ENCODE measurements at places on chromosomes 11 and 22. TPM values are rescaled to one million over a fixed set of nuclear protein-coding genes. Genes with fewer than 3 reads are reported as not detected.

DNA sequence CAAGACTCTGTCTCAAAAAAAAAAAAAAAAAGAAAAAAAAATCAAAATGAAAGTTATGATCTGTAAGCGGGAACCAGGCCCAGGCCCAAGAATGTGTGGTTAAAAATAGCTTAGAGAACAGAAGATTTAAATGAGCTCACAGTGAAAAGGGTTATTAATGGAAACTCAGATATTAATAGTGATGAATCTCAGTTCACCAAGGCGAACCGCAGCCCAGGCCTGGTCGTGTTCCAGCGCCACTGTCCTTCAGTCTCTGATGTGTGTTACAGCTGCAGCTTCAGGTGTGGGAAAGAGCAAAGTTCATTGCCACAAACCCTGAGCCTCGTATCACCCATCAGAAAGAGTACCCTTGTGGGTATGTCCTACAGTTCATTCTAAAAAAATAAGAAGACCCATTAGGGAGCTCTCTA lies 107.1 kb downstream of the GAB2 start:
- DNase-seq = no peak

GRCh38 chr11:114109206-114110090 lies 49.9 kb downstream of the ZBTB16 start:
- DNase-seq = no peak

- no peak for DNase-seq
Measured at GRCh38 chr22:19592464-19592863, 68.3 kb upstream of the CLDN5 start.

GRCh38 chr11:2525166-2525861 lies 80.5 kb downstream of the KCNQ1 start:
- DNase-seq = peak; percentile 7

GRCh38 chr22:22712666-22713365 lies 68.4 kb downstream of the GGTLC2 start:
- DNase-seq = no peak

GRCh38 chr11:116515664-116516184 lies 257.1 kb downstream of the BUD13 start:
- DNase-seq = no peak

- peak; percentile 54 for DNase-seq
Measured at GRCh38 chr11:72970557-72971118, 156.4 kb downstream of the ATG16L2 start.

DNA sequence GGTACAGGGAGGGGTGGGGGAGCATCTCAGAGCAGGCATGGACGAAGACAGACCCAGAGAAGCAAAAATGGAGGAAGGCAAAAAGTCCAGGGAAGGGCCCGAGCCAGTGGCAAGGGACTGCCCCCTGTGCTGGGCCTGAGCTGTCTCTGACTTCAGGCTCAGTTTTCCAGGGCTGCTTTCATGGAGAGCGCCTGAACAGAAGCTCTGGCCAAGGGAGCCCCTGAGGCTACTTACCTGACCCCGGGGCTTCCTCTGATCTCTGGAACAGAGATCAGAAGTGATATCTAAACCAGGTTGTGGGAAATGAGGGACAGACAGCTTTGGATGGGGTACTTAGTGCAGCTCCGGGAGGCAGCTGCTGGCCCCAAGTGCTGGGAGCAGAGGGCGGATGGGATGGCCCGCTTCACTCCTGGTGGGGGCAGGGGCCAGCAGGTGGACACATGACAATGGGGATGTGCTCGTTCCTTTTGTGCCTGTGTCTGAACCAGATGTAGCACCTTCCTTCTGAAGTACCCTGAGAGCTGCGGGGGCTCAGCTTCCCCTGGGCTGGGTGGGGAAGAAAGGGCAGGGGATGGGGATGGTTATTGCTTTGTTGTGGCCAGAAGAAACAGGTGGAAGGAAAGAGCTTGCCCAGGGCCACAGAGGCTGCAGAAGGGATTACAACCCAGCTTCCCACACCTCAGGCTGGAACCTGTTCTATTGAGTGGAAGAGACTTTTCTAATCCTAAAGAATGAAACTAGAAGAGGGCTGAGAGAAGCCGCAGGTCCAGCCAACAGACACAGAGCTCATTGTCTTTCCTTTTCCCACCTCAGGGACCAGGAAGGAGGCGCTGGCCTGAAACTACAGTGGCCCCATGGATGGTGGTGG lies 5.7 kb downstream of the LRRC10B start:
- DNase-seq = no peak

- no peak for DNase-seq
Measured at GRCh38 chr11:118856314-118856713, 27.4 kb upstream of the CXCR5 start.

- DNase-seq = no peak
Measured at GRCh38 chr11:75578977-75579376, 16.9 kb downstream of the SERPINH1 start.

GRCh38 chr22:24002851-24003250 lies 2.4 kb downstream of the GSTT4 start:
- no peak for DNase-seq

GRCh38 chr11:35426351-35426750 lies 7.0 kb upstream of the SLC1A2 start:
- no peak for DNase-seq

- no peak for DNase-seq
Measured at GRCh38 chr11:61538636-61538961, 30.1 kb downstream of the LRRC10B start.

GRCh38 chr22:33985506-33985905 lies 65.2 kb upstream of the LARGE1 start:
- no peak for DNase-seq

GRCh38 chr11:118917481-118918127 lies 8.1 kb downstream of the BCL9L start:
- peak; percentile 81 for DNase-seq

GRCh38 chr11:46342239-46342638 lies 5.0 kb upstream of the DGKZ start:
- no peak for DNase-seq

DNA sequence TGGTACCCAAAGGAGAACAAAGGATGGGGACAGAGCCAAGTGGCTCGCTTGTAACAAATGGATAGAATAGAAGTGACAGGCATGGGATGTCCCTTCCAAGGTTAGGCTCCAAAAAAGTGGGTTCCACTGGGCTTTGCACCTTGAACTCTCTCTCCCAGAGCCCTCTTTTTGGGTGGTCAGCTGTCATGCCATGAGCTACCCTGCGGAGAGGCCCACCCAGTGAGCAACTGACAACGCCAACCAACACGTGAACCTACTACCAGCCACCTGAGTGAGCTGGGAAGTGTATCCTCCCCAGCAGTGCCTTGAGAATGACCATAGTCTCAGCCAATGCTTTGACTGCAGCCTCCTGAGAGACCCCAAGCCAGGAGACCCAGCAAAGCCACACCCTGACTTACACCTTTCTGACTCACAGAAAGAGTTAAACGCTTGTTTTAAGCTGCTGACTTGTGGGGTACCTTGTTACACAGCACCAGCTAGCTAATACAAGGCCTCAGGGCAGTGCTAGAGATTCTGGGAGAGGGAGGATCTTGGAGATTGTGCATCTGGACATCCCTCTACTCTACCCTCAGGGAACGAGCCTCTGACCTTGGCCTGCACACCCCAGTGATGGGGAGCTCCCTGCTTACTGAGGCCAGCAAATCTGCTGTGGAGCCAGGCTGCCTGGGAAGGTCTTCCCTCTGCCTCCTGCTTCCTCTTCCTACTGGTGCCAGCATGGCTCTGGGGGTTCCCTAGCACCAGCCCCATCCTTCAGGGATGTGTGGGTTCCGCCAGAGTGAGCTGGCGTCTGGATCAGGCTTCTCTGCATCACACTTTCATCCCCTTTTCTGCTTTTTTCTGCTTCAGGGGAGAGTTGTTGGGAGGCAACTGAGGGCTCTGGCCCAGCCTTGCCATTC lies 29.1 kb upstream of the RFPL3 start:
- DNase-seq = no peak

DNA sequence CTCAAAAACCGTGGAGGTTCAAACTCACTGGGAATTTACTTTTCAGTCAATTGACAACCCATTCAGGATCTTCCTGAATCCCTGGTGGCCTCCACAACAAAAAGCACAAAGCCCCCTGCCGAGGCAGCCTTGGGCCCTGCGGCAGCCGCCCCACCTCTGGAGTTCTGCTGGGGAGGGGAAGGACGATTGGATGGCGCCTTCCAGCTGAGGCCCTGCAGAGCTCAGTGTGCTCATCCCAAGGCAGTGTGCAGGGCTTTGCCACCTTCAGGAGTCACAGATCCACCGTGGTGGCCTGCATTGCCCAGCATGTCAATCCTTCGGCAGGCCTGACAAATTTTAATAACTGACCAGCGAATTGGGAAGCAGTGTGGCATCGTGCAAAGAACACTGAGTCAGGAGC lies 7.4 kb downstream of the ZFTA start:
- no peak for DNase-seq

DNA sequence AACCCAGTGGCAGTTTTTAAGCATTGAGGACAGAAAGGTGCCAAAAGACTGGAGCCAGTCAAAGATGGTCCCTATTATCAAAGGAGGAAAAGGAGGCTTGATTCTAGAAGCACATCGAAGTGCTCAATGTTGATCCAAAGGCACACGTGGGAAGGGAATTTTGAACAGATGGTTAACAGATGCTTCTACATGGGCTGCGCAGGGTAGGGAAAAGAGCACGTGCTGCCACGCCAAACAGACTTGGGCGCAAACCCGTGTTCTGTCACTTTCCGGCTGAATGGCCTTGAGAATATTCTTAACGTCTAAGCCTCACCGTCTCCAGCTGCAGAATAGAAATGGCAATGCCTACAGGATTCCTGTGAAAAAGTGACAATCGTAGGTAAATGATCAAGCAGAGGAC lies 217.9 kb upstream of the MTNR1B start:
- no peak for DNase-seq

GRCh38 chr11:2702771-2703362 lies 3.1 kb upstream of the KCNQ1OT1 start:
- no peak for DNase-seq

- DNase-seq = no peak
Measured at GRCh38 chr11:109192864-109193263, 229.1 kb upstream of the C11orf87 start.

- DNase-seq = no peak
Measured at GRCh38 chr22:32352681-32353080, 5.0 kb upstream of the RFPL3 start.

GRCh38 chr11:360326-361280 lies 8.7 kb upstream of the B4GALNT4 start:
- DNase-seq = no peak

- DNase-seq = peak; percentile 66
Measured at GRCh38 chr22:50473855-50474671, 772 bp downstream of the SBF1 start.

GRCh38 chr11:111457731-111458368 lies 54.3 kb downstream of the BTG4 start:
- DNase-seq = no peak

GRCh38 chr11:18526130-18526520 lies 617 bp downstream of the TSG101 start:
- no peak for DNase-seq

- DNase-seq = peak; percentile 82
Measured at GRCh38 chr11:59560290-59560701, 49.0 kb downstream of the OR4D9 start.

GRCh38 chr11:5851002-5851401 lies 6.5 kb downstream of the OR52E8 start:
- DNase-seq = no peak

GRCh38 chr11:61826930-61827570 lies 1.1 kb upstream of the FADS2 start:
- DNase-seq = no peak

- no peak for DNase-seq
Measured at GRCh38 chr22:20412474-20413216, 18.7 kb downstream of the ZNF74 start.

- DNase-seq = no peak
Measured at GRCh38 chr11:44886790-44887140, 63.9 kb downstream of the TP53I11 start.

GRCh38 chr11:29482510-29482909 lies 534.3 kb downstream of the KCNA4 start:
- no peak for DNase-seq

GRCh38 chr22:25437414-25438160 lies 126.9 kb upstream of the GRK3 start:
- no peak for DNase-seq

DNA sequence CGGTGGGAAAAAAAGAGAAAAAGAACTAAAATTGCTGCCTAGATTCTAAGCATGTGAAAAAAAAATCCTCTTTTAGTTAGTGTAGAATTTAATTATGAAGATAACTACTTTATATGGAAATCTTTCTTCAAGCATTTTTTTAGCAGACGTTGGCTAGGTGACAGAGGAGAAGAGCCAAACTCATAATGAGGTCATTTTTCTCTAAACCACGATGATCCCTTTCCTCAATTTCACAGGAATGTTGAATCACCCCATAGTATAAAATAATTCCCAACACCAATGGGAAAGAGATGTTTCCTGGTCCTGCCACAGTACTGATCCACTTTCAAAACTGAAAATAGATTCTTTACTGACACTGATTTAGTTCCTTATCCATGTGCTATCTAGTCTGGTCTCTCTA lies 319.8 kb downstream of the DLG2 start:
- DNase-seq = no peak

- DNase-seq = no peak
Measured at GRCh38 chr11:68757711-68758110, 6.4 kb upstream of the TESMIN start.

GRCh38 chr11:111162305-111162704 lies 83.2 kb upstream of the POU2AF2 start:
- DNase-seq = no peak

GRCh38 chr11:20555783-20556182 lies 43.6 kb upstream of the SLC6A5 start:
- no peak for DNase-seq

GRCh38 chr11:60970890-60971289 lies 590 bp upstream of the CD6 start:
- DNase-seq = no peak

The MMP7 gene
- not detected for total RNA-seq

The APOBEC3A gene
- not detected for total RNA-seq

The RASSF10 gene
- total RNA-seq = not detected

The NRXN2 gene
- total RNA-seq = 0.41 TPM

The SMC1B gene
- total RNA-seq = 1.1 TPM

The NXPE1 gene
- total RNA-seq = not detected

The FXYD6 gene
- total RNA-seq = 0.61 TPM

The MS4A7 gene
- not detected for total RNA-seq

The SLC6A5 gene
- not detected for total RNA-seq

The ZNF74 gene
- 6.8 TPM for total RNA-seq

The DEUP1 gene
- total RNA-seq = not detected

The CARNS1 gene
- total RNA-seq = 2.3 TPM

The MS4A12 gene
- not detected for total RNA-seq
